ENCODE measurements at places on chromosomes 1 and 21.

- no peak for DNase-seq
Measured at GRCh38 chr21:31395268-31395667, 51.2 kb upstream of the TIAM1 start.

DNA sequence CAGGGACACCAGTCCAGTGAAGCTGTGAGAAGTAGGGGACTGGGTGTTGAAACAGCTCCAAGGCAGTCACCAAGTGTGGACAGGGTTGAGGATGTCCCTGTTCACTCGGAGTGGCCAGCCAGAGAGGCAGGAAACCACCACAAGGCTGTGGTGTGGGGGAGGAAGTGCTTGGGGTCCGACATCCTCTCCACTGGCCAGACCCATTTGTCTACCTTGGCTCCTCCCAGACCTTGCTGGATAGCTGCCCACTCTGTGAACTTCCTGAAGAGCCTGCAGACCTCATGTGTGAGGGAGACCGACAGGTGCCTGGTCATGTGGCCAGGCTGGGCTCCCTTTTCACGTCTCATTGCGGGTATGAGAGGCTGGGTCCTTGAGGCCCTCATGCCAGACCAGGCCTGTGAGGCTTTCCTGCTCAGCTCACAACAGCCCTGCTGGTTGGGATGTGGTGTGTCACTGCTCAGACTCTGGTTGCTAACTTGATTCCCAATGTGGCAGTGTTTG lies 21.8 kb downstream of the CYP4B1 start:
- no peak for DNase-seq

DNA sequence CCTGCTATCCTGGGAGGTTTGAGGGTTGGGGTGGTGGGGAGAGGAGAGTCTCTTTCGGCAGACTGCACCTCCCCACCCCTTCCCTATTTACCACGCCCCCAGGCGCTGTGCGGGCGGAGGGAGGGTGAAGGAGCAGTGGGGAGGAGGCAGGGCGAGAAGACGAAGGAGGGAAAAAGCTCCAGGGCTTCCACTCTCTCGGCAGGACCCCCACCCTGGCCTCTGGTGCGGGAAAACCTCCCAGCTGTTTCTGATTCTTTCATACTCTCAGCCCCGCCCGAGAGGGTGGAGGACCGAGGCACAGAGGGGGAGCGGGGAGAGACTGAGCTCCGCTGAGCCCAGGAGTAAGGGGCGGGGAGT lies 866 bp upstream of the WNT2B start:
- peak; percentile 44 for DNase-seq

- DNase-seq, result no peak
Measured at GRCh38 chr1:76640092-76640491, 227.2 kb upstream of the ST6GALNAC5 start.

- DNase-seq, result no peak
Measured at GRCh38 chr1:201570886-201571624, 32.1 kb downstream of the NAV1 start.

DNA sequence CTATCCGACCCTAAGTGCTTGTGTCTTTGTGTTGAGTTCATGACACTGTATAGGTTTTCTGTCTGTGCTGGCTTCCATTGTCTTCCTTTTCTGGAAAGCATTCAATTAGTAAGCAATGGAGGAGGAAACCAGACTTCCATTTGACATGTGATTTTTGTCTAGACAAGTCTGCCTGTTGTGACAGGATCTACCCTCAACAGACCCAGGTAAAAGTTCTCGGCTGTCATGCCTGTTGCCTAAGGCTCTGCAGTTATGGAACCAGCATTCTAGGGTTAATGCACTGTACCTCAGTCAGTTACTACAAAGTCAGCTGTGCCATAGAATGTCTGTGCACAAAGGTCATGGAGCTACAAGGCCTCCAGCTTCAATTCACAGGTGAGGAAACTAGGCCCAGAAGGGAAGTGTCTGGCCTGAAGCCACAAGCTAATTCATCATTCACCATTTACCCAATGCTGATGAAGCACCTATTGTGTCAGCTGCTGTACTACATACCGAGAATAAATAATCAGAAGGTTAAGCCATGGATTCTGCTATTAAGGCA lies 72.3 kb downstream of the PLPP3 start:
- DNase-seq, result no peak

GRCh38 chr1:185500001-185500626 lies 183.1 kb upstream of the IVNS1ABP start:
- no peak for DNase-seq

DNA sequence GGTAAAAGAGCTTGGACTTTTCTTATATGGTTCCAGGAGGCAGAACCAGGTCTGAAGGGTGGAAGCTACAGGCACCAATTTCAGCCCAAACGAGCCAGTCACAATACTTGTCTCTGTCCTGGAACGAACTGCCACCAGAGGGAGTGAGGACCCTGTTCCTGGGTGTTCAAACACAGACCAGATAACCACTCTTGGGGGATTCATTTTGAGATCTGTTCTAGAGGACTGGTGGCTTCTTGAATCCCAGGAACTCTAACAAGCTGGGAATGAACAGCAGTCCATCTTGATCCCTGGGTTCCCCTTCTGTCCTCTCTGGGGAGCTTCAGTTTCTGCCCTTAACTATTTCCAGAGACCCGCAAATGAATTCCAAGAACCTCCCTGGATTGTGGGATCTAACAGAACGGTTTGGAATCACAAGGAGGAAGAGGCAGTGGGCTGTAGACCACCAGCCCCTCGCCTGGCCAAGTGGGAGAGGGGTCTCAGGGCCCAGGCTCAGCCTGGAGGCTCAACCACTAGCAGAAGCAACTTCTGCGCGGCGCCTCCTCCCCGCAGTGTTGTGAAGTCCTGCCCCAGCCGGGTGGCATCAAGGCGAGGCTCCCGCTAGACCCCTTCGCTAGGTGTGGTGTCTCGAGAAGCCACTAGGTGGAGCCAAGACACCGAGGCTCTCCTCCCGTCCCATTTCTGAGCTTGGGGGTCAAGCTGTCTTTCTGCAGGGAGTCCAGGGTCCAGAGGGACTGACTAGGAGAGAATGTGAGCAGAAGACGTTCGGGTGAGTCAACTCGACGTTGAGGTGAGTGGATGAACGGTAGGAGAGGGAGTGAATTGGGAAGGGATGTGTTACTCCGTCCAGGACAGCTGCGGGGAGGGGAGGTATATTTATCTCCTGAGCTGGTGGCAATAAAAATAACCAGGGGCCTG lies 12.1 kb upstream of the NES start:
- peak; percentile 77 for DNase-seq

DNA sequence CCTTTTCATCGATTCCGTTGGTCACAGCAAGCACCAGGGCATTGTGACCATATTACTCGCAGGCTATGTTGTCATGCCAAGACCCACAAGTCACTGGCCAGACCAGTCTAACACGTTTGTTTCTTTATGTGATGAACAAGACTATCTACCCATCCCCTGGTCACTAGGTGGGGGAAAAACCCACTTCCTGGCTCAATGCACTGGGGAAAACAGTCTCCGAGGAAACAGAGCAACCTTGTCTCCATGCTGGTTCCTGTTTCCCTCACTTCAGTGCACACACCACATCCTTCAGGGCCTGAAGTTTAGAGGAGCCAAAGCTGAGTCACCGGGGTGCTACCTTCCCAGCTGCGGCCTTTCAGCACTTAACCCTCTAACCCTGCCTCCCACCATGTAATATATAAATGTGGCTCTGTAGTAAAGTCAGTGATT lies 20.9 kb downstream of the ERICH3 start:
- no peak for DNase-seq

DNA sequence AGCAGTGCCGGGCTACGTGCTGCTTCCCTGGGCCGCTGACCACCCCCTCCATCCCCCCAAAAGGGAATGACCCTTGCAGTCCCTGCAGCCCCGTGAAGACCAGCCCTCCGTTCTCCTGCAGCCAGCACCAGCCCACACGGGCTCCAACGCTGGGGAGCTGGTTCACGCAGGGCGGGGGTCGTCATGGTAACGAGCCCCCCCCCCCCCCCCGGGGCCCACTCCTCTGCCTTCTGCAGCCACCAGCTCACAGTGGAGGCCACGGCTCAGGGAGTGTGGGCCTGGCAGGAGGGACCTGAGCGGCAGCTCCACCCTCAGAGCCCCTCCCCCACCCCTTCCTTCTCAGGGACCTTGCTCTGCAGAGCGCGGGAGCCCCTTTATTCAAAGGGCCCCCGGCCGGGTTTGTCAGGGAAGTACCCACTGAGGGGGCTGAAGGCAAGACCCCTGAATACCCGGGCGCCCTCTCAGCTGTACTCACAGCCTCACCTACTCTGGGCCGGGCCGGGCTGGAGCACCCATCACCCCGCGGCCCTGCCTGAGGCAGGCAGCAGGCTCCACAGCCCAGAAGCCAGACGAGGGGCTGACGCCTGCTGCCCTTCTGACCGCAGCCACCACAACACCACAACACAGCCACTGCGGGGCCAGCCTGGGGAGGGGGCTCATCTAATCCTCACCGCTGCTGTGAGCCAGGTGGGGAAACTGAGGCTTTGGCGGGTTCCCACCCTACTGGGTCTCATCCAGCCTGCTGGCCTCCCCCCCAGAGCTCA lies 12.6 kb downstream of the MEGF6 start:
- DNase-seq, result no peak

DNA sequence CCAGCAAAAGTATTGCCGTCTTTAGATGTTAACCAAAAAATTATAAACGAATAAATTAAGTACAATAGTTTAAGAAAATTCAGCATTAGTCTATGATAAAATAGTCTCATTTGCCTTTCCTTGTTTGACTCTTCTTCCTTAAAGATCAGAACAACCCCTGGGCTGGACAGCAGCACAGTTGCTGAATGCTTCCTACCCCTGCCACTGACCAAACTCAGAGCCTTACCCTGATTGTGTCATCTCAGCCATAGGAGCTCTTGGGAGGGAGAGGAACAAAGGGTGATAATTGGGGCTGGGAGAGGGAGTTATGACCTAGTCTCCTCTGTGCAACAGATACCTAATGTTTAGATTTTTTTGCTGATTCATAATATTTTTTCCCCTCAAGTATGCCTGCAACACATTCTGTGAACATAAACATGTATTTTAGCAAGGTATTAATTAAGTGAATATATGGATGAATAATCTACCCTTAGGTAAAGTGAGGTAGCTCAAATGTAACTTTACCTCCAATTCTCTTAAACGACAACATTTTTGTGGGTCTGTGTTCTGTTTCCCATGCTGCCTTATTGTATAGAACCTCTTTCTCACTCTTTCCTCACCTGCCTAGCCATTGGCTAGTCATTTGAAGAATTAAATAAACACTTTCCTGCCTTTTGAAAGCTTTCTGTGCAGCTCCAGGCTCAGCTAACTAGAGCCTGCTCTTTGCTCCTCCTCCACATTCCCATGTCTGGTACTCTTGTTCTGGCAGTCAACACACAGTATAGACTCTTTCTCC lies 46.1 kb downstream of the FGGY start:
- DNase-seq, result no peak

DNA sequence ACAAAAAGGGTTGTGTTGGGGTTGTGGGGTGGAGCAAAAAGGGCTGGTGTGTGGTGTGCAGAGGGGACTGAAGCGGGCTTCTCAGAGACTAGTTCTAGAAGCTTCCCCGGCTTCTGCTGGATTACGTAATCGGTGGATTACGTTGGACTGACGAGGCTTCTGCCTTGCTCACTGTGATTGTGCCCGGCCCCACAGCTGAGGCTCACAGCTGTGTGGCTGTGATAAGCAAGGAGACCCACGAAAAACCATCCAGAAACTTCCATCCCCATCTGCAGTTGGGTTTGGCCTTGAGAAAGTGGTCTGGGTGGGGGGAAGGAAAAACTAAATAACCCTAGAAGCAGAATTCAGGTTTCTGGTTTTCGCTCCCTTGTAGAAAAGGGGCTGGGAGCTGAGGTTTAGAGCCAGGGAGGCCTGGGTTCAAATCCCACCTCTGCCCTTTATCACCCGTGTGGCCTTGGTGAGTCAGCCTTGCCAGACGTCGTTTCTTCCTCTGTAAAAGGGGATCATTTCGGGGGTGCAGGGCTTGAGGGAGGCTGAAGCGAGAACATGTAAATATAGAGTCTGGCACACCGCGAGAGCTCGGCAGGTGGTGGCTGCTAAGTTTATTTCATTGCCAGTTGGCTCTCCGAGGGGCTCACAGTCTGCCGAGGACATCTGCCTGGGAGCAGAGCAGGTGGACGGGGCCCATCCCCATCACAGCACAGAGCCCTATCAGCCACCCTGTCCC lies 30.4 kb upstream of the DISP3 start:
- no peak for DNase-seq

DNA sequence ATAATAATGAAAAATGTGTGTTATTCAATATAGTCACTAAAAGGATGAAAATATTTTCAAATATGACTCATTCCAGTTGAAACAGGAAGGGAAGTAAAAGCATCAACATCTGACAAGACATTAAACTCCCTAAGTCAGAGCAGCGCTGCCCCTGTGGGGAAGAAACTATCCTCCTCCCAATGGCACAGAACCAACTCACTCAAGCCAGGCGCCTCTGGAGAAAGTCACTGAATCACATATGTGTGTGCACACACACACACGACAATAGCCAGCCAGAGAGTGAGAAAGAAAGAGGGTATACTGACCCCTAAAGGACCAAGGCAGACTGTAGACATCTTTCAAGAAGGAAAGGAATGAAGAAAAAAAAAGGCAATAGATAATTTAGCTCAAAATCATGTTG lies 126.9 kb downstream of the SETD4 start:
- no peak for DNase-seq

GRCh38 chr1:43766818-43767525 lies 59.6 kb downstream of the ST3GAL3 start:
- no peak for DNase-seq

DNA sequence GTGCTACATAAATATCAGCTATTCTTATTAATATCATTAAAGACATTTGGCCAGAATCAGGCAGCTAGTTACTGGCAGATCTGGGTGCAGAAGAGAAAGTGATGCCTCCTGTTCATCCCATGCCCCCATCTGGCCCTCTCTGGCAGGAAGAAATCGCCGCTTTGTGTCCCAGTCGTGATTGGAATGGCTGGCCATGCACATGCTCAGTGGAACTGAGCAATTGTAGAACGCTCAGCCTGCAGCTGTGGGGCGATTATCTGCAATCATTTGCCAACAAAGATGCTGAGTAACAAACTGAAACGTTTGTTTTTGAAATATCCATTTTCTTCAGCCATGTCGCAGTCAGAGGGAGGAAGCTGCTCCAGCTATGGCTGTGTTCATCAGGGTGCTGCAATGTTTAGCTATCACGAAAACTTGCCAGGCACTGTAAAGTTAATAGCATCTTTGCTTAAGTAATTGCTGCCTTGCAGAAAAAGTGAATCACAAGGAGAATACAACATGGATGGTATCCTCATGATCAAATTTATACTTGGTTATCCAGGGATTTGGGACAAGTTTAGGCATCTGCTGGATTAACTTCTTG lies 36.5 kb downstream of the NGF start:
- no peak for DNase-seq

DNA sequence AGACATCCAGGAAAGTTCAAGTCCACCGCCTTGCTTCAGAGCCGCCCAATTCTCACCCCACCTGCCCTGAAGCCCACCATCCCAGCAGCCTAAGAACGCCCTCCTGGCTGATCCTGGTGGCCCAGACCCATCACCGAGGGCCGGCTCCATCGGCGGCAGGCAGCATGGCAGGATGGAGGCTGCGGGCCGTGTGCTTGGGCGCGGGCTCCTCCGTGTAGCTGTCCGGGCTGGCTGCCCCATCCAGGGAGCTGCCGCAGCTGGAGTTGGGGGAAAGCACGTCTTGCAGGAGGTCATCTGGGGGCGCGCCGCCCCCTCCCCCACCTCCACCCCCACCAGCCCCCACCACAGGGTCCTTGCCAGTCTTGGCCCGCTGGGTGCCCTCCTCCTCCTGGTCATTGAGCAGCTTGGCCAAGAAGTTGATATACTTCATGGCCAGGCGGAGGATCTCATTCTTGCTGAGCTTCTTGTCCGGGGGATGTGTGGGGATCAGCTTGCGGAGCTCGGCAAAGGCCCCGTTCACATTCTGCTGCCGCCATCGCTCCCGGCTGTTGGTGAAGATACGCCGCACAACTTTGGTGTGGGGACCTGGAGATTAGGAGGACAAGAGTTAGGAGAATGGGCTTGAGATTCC lies 12.3 kb downstream of the TAL1 start:
- DNase-seq, result no peak
